Iris pigment epithelial cell (primary cell): ENCODE measurements at places on chromosomes 11 and 22.
A peak's percentile ranks its signal among the peaks of the same experiment; 100 is the strongest.

DNA sequence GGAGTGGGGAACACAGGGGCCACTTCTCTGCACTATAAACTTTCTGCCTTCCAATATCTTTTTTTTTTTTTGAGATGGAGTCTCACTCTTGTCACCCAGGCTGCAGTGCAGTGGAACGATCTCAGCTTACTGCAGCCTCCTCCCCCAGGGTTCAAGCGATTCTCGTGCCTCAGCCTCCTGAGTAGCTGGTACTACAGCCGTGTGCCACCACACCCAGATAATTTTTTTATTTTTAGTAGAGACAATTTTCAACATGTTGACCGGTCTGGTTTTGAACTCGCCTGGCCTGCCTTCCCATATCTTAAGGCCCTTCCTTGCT lies 1.7 kb downstream of the SLC3A2 start:
- no peak for DNase-seq

- DNase-seq: peak; percentile 99
These were observed 79.2 kb upstream of the GRIK4 start for GRCh38 chr11:120432056-120433018.

- DNase-seq: no peak
These were observed 301.3 kb upstream of the TENM4 start for GRCh38 chr11:79742176-79742575.

DNA sequence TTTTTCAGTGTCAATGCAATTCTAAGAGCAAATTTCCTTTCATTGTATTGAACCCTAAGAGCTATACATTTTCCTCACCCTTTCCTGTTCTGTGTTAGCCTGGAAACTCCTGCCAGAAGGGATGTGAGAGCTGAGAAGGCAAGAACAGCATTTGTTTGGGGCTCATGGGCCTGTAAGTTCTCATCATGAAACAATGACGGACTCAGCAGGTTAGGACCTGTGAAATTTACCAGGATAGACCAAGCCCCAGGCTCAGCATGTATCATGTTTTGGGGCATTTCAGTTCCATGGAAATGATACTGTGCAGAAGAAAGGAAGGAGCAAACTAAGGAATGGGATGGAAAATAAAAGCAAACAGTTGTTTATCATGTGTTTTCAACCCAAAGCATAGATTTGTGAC lies 41.6 kb downstream of the NTM start:
- no peak for DNase-seq

DNA sequence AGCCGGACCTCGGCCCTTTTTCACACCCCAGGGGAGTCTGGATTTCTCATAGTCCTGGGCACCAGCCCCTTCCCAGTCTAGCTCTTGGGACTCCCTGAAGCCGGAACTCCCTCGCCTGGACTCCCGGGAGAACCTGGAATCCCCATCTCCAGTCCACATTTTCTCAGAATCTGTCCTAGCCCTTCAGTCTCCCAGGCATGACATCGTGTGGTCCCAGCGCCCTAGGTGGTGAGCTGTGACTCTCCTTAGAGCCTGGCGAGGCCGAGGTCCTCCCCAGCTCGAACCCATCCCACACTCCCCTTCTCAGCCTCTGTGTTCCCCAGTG lies 673 bp upstream of the DUSP18 start:
- no peak for DNase-seq

DNA sequence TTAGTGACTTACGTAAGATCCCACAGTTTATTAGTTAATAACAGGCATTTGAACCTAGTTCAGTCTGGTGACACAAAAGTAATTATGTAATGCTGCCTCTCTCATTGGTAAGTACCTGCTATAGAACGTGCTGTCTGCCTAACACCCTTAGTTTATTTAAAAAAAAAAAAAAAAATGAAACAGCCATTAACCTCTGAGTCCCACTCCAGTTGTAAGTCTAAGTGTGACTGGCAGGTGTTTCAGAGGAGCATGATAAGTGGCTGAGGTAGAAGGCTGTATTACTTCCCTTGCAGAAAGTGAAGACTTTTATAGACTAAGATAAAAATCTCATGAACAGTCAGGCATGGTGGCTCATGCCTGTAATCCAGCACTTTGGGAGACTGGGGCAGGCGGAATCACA lies 140.5 kb downstream of the TRIM44 start:
- DNase-seq: no peak

GRCh38 chr11:19284881-19285280 lies 44.1 kb upstream of the E2F8 start:
- DNase-seq: no peak

DNA sequence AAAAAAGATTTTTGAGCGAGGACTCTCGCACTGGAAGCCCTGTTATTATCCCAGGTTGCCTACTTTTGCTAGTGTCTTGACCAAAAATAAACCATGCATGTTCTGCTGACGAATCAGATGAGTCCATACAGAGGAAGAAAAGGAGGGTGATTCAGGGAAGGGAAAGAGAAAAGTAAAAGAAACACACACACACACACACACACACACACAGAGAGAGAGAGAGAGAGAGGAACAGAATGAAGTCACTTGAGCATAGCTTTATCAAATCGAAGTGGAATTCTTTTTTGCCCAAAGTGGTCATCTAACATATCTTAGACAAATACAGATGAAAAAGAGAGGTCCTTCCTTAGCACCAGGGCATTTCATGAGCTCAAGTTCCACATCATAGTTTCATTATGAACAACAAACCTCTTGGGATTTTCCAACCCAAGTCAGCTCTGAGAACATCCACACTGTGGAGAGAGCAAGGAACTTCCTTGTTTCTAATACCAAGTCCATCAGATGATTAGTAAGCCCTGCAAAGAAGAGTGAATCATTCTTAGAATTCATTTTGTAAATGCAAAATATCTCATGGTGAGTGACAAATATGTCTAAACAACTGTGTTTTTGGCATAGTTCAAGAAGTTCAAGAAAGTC lies 7.7 kb upstream of the MMP12 start:
- DNase-seq: peak; percentile 17

- DNase-seq: no peak
These were observed 16.4 kb downstream of the ATP5MG start for GRCh38 chr11:118417801-118418200.

GRCh38 chr11:112963368-112963955 lies 2.2 kb downstream of the NCAM1 start:
- no peak for DNase-seq

- DNase-seq: no peak
These were observed 22.3 kb upstream of the OR5B21 start for GRCh38 chr11:58530236-58530635.

GRCh38 chr11:125777309-125777708 lies 1.3 kb downstream of the PATE2 start:
- DNase-seq: peak; percentile 75

- DNase-seq: no peak
These were observed 736.9 kb downstream of the BRD1 start for GRCh38 chr22:49090853-49091135.

GRCh38 chr11:76768088-76768908 lies 14.9 kb upstream of the TSKU start:
- no peak for DNase-seq
